IMR-90 (cell line): ENCODE measurements at places on chromosomes 4 and X.
A peak's percentile ranks its signal among the peaks of the same experiment; 100 is the strongest.

- peak; percentile 7 for DNase-seq
Observed at GRCh38 chr4:106258145-106259045, 57.6 kb downstream of the TBCK start.

DNA sequence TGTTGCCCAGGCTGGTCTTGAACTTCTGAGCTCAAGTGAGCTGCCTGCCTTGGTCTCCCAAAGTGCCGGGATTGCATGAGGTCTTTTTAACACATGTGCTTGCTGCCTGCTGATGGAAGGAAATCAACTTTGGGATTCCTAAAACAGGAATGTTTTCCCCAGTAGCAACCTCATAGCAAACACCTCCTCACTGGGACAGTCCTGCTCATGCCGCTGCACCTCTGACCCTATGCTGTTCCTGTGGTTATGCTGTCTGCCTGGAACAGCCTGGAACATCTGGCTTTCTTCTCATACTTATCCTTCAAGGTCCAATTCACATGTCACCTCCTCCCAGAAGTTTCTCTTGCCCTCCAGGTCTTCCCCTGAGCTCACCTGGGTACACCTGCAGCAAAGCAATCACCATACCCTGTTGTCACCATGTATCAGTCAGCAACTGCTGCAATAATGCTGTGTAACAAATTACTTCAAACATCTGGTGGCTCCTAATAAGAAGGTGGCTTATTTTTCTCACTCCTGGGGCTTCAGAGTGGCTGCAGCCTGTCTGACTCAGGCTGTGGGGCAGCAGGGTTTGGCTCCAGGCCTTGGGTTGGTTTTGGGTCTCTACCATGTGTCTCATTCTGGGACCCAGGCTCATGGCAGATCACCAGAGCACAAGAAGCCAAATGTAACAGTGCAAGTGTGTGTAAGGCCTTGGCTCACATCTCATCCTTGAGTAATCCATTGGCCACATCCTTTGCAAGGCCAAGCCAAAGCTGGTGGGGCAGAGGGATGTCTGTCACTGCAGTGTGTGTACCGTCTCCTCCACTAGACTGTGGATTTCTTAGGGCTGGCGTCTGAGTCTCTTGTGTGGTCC lies 59.4 kb upstream of the SORCS2 start:
- peak; percentile 11 for DNase-seq

- DNase-seq: no peak
Observed at GRCh38 chrX:123475068-123475724, 257.7 kb downstream of the THOC2 start.

DNA sequence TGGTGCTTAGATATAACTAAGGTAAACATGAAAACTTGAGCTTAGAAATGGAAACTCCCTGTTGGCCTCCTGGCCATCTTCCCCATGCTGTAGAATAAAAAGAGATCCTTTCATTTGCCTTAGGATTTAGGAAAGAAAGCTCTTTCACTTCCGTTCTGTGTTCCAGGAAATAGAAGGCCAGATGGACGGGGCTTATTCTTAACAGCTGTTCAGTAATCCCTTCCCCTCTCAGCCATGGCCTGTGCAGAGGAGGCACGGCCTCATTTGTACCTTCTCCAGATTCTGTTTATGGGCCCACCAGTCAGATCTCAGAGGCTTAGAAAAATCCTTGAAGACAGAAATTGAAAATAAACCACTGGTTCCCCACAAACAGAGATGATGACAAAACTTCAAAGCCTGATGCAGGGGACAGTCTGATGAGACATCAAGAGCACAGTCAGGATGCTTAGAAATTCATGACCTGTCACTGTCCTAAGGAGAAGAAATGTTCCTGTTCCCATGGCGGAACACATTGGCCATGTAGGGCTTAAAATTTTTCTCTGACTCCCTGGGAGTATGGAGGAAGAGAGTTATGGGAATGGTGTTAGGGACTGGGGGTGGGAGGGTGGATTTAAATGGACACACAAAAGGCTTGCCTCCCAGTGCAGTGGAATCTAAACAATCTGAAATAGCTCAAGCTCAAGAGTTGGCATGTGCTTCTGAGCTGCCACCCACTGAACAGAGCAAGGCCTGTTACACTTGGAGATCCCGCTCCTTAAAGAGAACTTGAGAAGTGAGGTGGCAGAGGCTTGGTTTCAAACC lies 188.8 kb downstream of the SOWAHB start:
- DNase-seq: peak; percentile 45

- no peak for DNase-seq
Observed at GRCh38 chr4:6258026-6258360, 11.7 kb upstream of the WFS1 start.

DNA sequence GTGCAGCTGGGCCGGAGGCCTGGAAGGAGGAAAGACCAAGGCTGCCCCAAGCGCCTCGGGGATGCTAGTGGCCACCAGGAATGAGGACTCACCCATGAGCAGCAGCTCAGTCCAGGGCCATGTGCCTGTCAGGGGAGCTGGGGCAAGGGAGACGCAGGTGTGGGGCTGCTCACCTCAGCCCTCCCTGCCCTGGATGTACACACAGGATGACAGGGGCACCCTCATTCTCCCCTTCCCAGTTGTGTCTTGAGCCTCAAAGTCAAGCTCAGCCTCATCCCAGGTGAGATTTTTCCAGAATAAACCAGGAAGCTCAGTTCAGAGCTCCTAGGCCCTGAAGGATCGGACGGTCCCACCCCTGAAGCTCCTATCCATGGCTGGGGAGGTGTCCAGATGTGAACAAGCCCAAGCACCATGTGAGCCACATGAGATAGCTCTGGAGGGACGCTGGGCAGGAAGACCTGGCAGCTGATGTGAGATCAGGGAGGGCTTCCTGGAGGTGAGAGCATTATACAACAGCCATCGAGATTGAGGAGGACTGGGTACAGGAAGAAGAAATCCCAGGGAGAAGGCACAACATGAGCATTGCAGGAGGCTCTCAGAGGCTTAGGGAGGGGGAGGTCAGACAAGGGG lies 23.0 kb downstream of the HTRA3 start:
- DNase-seq: no peak

GRCh38 chrX:47112316-47112954 lies 32.1 kb downstream of the NDUFB11 start:
- DNase-seq: no peak

DNA sequence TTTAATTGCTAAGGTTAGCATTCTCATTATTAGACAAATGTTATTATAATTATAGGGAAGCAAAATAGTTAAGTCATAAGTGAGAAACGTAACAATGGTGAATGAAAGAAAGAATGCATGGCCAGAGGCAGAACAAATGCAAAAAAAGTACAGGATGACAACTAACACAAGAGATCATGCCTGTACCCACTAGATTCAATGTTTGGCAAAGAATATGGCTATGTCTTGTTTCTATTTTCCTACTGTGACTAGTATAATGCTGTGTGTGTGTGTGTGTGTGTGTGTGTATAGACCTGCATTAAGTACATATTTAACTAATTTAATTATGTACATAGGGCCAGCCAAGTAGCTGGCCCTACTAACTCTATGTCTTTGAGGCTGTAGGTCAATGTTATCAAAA lies 12.9 kb upstream of the BMP2K start:
- no peak for DNase-seq

DNA sequence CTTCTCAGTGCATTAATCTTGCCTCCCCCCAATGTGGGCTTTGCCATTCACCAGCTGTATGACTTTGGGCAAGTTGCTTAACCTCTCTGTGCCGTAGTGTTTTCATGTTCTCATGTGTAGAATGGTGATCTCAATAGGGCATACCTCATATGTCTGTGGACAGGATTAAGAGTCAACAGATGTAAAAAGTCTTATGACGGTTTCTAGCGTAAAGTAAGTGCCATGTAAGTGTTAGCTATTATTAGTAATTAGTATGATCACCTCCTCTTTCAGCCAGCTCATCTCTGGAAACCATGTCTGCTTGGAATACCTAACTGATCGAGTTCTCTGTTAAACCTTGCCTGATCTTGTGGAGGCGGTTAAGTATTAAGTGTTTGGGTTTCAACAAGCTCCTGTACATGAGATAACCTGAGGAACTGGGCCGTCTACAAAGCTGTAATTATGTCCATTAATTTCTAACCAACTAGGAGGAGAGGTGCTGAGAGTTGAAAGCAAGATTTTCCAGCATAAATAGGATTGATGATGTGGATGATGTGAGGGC lies 66.3 kb downstream of the TSC22D3 start:
- DNase-seq: no peak
